ENCODE measurements at places on chromosomes 6 and 20.

- no peak for DNase-seq
Observed at GRCh38 chr6:11637266-11637665, 99.7 kb downstream of the TMEM170B start.

GRCh38 chr20:17767624-17768023 lies 67.9 kb downstream of the BANF2 start:
- no peak for DNase-seq

- DNase-seq = no peak
Observed at GRCh38 chr6:79796197-79796596, 151.2 kb downstream of the ELOVL4 start.

DNA sequence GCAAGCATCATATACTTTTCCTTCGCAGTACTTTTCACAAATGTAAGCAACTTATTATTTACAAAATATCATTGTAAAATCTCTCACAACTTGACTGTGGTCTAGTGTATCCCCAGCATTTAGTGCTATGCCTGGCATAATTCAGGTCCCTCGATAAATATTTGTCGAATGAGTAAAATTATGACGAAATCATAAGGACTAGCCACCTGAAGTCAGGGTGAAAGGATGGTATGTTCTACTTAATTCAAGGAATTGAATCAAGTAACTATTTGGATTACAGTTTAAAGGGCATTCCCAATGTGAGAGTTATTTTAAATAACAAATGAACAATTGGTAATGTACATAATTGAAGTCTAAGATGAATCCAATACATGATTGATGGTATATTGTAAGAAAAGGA lies 393.0 kb upstream of the SLC35B3 start:
- no peak for DNase-seq

GRCh38 chr6:6699741-6700367 lies 111.3 kb downstream of the LY86 start:
- no peak for DNase-seq

GRCh38 chr6:128511506-128511905 lies 8.9 kb downstream of the PTPRK start:
- no peak for DNase-seq

GRCh38 chr6:9233226-9233625 lies 797.9 kb upstream of the SLC35B3 start:
- no peak for DNase-seq

DNA sequence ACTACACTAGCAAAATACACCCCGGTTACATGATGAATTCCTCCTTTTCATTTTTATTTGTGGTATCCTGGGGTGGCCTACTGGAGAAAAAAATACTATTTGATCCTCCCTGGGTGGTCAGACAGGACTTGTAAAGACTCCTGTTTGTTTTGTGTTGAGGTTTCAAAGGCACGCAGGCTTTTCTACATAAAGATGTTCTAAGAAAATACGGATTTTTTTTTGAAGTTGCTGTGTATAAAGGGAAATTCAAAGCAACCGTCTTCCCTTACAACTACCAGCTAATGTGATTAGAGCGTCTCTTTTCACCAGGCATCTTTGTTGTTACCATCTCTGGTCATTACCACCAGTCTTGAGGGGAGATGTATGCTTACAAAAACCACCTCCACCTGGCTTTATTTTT lies 187.1 kb downstream of the SOX4 start:
- DNase-seq = no peak

DNA sequence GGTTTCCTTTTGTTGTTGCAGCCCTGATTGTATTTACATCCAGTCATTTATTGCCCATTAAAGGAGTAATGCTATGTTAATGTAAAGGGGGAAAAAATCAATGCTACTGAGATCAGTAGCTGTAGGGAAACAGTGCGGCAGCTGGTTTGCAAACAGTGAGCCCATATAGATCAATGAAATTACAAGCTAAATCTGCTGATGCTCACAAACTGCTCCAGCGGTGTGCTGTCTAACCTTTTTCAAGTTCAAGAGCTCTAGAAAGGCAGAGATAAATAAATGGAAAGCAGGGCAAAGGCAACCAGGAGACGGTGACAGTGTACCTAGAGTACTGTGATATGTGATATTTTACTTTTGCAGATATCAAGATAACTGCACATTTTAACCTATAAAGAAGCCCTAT lies 449.0 kb upstream of the MMS22L start:
- no peak for DNase-seq

GRCh38 chr6:131038597-131039344 lies 24.3 kb downstream of the EPB41L2 start:
- no peak for DNase-seq
